ENCODE measurements at places on chromosomes 7 and 10. TPM values are rescaled to one million over a fixed set of nuclear protein-coding genes. Genes with fewer than 3 reads are reported as not detected.
A peak's percentile ranks its signal among the peaks of the same experiment; 100 is the strongest.

GRCh38 chr10:6200734-6201515 lies 1.8 kb upstream of the PFKFB3 start:
- H3K36me3 ChIP-seq = no peaks in the 10 kb centered on the region
- peaks cover 39% of the 10 kb centered on the region for H3K4me1 ChIP-seq
- DNase-seq = peak; percentile 32
- H3K27me3 ChIP-seq = no peaks in the 10 kb centered on the region
- H3K4me3 ChIP-seq = peak overlapping the region; percentile 62

GRCh38 chr10:6721480-6721879 lies 141.4 kb upstream of the PRKCQ start:
- no peak for DNase-seq
- H3K4me3 ChIP-seq = no peak overlapping the region
- H3K36me3 ChIP-seq = no peaks in the 10 kb centered on the region
- no peaks in the 10 kb centered on the region for H3K4me1 ChIP-seq
- H3K27me3 ChIP-seq = peaks cover 31% of the 10 kb centered on the region

DNA sequence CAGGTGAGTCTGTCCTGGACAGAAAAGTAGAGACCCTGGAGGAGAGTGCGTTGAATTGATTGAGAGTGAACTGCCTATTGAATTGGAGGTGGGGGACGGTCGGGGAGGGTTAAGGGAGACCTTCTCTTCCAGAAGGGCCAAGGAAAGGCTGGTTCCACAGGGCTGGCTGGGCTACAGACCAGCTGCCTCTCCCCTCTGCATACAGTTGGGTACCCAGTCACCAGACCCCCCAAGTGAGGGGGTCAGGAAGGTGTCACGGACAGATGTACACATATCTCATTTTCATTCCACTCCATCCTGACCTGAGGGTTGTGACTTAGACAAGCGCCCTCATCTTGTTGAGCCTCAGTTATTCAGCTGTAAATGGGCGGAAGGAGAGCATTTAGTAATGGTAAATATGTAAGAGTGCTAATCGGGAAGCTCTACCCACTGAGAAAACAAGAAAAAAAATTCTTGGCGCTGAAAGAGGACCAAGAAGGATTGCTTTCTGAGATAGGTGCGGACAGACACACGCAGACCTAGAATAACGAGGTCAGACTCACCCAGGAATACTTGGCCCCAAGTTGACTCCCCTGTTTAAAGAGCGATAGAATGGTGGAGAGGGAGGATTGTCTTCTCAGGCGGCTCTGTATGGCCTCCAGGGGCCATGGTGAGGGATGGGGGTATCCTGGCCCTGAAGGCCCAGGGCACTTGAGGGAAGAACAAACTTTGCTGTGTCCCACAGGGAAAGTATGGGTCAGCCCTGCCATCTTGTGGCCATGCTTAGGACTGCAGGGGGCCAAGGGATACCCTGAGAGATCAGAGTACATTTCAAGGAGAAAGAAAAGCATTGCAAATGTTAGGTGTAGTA lies 7.2 kb upstream of the MBL2 start:
- DNase-seq = no peak
- no peaks in the 10 kb centered on the region for H3K27me3 ChIP-seq
- no peak overlapping the region for H3K27ac ChIP-seq
- no peak overlapping the region for H3K4me3 ChIP-seq
- no peaks in the 10 kb centered on the region for H3K4me1 ChIP-seq
- no peaks in the 10 kb centered on the region for H3K36me3 ChIP-seq

DNA sequence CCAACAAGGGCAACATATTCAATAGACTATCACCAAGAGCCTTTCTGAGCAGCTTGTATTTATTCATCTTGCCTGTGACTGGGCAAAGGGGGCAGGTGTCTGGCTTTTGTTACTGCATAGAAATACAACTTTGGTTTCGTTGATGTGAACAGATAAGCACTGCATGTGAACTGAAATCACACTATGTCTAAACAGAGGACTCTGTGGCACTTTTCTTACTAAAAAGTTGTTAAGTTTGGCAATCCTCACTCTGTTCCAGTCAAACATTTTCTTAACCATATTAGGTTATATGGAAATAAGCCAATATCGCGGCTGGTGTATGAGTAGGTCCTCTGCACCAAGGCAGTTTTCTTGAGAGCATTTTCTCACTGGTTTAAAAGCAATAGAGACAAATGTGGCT lies 48.5 kb downstream of the CALD1 start:
- no peaks in the 10 kb centered on the region for H3K4me1 ChIP-seq
- H3K27me3 ChIP-seq = no peaks in the 10 kb centered on the region
- H3K36me3 ChIP-seq = no peaks in the 10 kb centered on the region
- H3K4me3 ChIP-seq = no peak overlapping the region

- no peak for DNase-seq
- H3K36me3 ChIP-seq = no peaks in the 10 kb centered on the region
- no peak overlapping the region for H3K27ac ChIP-seq
- no peaks in the 10 kb centered on the region for H3K27me3 ChIP-seq
These were observed 804.3 kb upstream of the COBL start for GRCh38 chr7:52120912-52121311.

DNA sequence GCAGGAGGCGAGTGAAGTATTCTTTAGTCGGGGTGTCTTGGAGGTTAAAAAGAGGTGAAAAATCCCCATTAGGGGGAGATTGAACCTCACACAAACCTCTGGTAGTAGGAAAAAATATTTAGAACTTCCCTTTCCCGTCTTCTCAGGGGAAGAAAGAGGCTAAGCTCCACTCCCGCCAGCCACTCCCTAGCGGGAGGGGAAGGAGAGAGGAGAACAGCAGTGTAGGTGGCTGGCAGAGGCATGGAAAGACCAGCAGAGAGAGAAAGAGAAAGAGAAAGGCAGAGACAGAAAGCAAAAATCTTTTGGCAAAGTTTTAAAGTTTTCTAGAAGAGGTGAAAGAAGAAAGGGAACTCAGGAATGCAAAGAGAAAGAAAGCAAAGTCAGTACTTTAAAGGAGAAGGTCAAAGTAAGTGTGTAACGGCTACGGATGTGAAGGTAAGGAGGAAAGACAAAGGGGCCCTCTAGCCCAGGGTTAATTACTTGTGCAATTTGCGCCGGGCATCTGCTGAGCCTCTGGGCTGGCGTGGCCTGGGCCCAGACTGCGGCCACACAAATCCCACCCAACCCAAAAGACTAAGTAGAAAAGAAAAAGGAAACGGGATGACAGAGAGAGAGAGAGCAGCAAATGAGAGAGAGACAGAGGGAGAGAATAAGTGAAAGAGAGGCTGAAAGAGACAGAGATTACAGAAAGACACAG lies 72.3 kb upstream of the ZNF746 start:
- H3K4me3 ChIP-seq = no peak overlapping the region
- H3K4me1 ChIP-seq = no peaks in the 10 kb centered on the region
- H3K27ac ChIP-seq = no peak overlapping the region
- H3K27me3 ChIP-seq = no peaks in the 10 kb centered on the region
- H3K36me3 ChIP-seq = peaks cover 15% of the 10 kb centered on the region

GRCh38 chr7:87148332-87148955 lies 3.8 kb upstream of the DMTF1 start:
- no peak for DNase-seq
- H3K27ac ChIP-seq = no peak overlapping the region
- H3K36me3 ChIP-seq = no peaks in the 10 kb centered on the region

DNA sequence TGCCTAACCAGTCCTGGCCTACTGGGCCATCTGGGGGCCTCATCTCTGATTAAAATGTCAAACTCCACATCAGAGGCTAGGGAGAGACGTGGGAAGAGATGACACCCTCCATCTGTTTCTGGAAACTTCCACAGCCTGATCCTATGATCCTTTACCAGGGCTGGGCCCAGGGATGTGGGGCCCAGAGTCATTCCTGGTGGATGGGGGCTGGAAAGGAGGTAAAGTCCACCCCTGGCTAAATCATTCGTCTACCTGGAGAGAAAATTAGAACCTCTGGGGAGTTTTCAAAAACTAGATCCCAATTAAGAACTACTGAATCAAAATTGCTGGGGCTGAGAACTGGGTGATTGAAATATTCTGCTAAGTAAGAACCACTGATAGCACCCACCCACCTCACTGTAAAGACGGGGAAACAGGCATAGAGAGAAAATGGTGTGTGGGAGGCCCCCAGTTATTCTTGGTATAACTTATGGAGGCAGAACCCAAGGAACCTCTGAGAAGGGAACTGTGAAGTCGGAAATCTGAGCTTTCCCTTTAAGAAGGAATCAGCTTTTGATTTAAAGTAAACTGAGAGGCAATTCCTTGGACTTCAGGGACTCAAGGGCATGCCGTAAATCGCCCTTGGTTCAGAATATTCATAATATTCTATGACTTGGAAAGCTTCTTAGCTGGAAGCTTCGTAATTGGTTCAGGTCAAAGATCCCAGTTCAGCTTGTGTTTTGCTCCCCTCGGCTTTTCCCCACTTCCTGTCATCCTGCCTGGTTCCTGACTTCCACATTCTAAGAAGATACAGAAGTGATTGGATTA lies 53.1 kb downstream of the PRKAG2 start:
- peaks cover 11% of the 10 kb centered on the region for H3K4me1 ChIP-seq
- DNase-seq = no peak
- H3K36me3 ChIP-seq = no peaks in the 10 kb centered on the region
- no peak overlapping the region for H3K27ac ChIP-seq
- no peaks in the 10 kb centered on the region for H3K27me3 ChIP-seq

- H3K27ac ChIP-seq = no peak overlapping the region
- peaks cover 10% of the 10 kb centered on the region for H3K27me3 ChIP-seq
- H3K4me1 ChIP-seq = peaks cover 9% of the 10 kb centered on the region
- no peak for DNase-seq
- peak overlapping the region; percentile 34 for H3K4me3 ChIP-seq
These were observed 122.9 kb upstream of the KCTD7 start for GRCh38 chr7:66505531-66506451.

- H3K4me1 ChIP-seq = peaks cover 13% of the 10 kb centered on the region
- peaks cover 29% of the 10 kb centered on the region for H3K27me3 ChIP-seq
- no peaks in the 10 kb centered on the region for H3K36me3 ChIP-seq
- no peak overlapping the region for H3K27ac ChIP-seq
These were observed 462 bp downstream of the KIAA1549 start for GRCh38 chr7:138980563-138981291.

GRCh38 chr7:86328801-86329433 lies 314.8 kb upstream of the GRM3 start:
- no peak overlapping the region for H3K4me3 ChIP-seq
- H3K27me3 ChIP-seq = no peaks in the 10 kb centered on the region
- H3K36me3 ChIP-seq = no peaks in the 10 kb centered on the region
- H3K27ac ChIP-seq = no peak overlapping the region
- no peak for DNase-seq

DNA sequence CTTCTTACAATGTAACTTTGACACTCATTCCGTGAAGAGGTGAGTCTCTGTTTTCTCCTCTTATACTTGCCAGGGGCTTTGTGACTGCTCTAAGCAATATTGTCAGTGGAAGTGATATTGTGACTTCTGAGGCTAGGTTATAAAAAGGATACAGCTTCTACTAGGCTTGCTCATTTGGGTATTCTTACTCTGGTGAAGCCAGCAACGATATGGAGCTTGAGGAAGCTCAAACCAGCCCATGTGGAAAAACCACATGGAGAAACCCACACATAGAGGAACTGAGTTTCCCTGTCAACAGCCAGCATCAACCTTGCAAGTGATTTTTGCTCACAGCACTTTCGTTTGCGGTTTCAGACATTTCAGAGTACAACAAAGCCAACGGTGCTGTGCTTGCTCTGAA lies 149.6 kb upstream of the SEMA3E start:
- H3K27me3 ChIP-seq = no peaks in the 10 kb centered on the region
- H3K27ac ChIP-seq = no peak overlapping the region
- no peak for DNase-seq
- no peak overlapping the region for H3K4me3 ChIP-seq
- H3K36me3 ChIP-seq = no peaks in the 10 kb centered on the region

DNA sequence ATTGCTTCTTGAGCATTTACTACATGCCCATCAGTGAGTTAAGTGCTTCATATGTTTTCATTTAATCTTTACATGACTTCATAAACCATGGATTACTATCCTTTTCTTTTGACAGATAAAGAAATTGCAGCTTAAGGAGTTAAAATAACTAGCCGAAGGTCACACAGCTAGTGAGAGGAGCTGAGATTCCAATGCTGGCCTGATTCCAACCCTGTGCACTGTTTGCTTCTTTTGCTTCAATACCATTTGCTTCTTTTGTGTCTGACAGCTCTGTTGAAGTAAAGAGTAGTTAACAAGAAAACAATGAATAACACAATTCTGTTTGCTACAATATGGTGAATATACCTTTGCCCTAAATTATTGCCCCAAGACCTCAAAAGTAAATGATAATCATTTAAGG lies 132.4 kb downstream of the GRM3 start:
- no peak overlapping the region for H3K27ac ChIP-seq
- no peaks in the 10 kb centered on the region for H3K36me3 ChIP-seq
- no peaks in the 10 kb centered on the region for H3K4me1 ChIP-seq
- H3K4me3 ChIP-seq = no peak overlapping the region
- no peak for DNase-seq

DNA sequence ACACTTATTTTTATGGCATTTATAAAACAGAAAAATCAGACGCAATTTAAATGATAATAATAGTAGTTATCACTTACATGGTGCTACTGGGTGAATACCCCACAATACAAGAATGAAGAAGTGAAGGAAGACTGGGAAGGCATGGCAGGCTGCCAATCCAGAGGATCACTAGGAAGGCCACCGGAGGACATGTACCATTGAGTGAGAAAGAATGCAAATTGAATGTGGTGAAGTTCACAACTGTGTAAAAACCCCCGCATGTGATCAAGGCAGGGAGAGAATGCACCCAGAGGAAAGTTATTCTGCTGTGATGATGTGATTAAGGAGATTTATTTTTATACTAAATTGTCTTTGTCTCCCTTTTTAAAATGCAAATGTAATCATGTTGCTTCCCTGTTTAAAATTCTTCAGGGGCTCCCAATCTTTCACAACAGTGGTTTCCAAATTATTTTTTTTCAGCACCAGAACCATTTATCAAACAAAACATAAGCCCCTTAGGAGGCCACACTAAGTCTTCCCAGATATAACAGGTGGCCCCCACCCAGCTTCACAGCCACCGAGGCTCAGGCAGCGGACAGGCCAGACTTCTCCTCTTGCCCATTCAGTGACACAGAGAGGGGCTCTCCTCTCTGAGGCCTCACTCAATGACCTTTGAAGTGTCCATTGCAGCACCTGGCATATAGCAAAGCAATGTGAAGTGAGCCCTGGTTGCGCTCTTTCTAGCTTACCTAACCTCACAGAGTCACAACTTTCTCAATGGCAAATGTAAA lies 59.6 kb downstream of the FRMPD2 start:
- DNase-seq = no peak
- no peak overlapping the region for H3K27ac ChIP-seq
- no peak overlapping the region for H3K4me3 ChIP-seq
- no peaks in the 10 kb centered on the region for H3K27me3 ChIP-seq

GRCh38 chr7:143040209-143040715 lies 11.9 kb upstream of the OR6V1 start:
- H3K4me1 ChIP-seq = no peaks in the 10 kb centered on the region
- no peaks in the 10 kb centered on the region for H3K36me3 ChIP-seq
- no peak for DNase-seq
- no peak overlapping the region for H3K4me3 ChIP-seq

- H3K27me3 ChIP-seq = no peaks in the 10 kb centered on the region
- no peak overlapping the region for H3K27ac ChIP-seq
- no peak for DNase-seq
These were observed 120.7 kb downstream of the SRPK2 start for GRCh38 chr7:105268056-105268455.

- H3K4me1 ChIP-seq = peaks cover 6% of the 10 kb centered on the region
- H3K27ac ChIP-seq = no peak overlapping the region
- no peak for DNase-seq
- H3K36me3 ChIP-seq = no peaks in the 10 kb centered on the region
- H3K4me3 ChIP-seq = no peak overlapping the region
These were observed 1.7 kb upstream of the TBATA start for GRCh38 chr10:70786799-70787415.

The KEL gene
- not detected for total RNA-seq

The PON1 gene
- total RNA-seq = not detected

The BTBD16 gene
- not detected for total RNA-seq

The ATAD1 gene
- total RNA-seq = 38.7 TPM

The NAT16 gene
- not detected for total RNA-seq

The CALY gene
- 3.8 TPM for total RNA-seq

All from CD4-positive, alpha-beta T cell (primary cell).